Stimulated activated CD4-positive, alpha-beta T cell treated with anti-CD3 and anti-CD28 coated beads, Interleukin-1b, Interleukin-23, amount 100 ng/mL, for 1 hour (primary cell): ENCODE measurements at places on chromosomes 3 and 15.

DNA sequence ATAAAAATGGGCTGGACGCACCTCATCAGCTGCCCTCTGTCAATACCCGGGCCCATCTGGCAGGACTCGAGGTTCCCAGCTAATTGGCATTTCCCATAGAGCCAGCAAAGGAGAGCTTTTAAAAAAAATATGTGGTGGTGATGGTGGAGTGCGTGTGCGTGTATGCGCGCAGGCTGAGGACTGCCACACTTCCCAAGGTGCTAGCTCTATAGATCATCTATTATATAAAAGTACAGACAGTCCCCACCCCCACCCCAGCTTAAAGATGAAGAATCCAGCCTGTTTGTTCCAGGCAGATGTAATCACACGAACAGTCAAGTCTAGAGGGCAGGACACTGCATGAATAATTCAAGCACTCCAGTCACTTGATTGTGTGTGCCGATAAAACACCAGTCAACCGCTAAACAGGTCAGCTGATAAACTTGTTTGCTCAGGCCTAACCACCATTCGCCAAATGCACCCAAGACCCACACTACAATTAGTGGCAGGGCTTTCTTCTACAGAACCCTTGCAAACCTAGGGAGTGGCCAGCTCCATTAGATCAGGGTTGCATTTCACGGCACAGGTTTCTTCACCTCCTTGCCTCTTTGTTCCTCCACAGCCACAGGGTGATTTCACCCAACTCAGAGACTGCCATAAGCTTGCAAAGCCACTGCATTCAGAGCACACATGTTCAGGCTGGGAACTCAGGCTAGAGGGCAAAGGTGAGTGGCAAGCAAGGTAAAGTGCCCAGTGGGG, 5.8 kb downstream of the TLE3 start:
- DNase-seq: no peak

DNA sequence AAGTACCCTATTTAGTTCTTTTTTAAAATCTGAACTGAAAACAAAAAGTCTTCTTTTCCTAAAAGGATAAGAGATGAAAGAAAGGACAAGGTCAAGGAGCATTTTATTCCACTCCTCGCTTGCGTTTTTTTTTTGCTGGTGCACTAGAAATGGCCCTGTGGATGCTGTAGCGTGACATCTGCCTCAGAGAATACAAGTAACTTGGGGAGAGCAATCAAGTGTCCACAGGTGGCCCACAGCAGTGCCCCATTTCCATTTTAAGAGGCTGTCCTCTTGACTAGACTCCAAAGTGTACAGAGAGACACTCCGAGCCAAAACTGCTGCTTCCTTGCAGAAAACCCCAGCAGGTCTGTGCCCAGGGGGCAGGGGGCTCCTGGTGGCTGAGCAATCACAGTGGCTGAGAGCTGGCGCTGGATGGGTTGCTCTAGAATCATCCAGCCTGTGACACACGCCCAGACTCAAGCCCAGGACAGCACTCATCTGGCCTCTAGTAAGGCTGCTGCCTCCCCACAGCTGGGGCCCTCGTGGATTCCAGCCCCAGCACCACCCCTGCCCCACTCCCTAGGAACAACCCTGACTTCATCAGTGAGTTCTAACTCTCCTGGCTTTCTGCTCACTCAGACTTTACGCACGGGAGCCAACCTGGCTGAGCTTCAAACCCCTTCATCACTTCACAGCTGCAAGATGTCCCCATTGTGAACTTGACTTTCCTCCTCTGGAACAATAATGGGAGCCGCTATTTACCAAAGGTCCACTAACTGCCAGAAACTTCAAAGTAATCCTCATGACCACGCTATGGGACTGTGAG, 71.1 kb upstream of the SPATA12 start:
- DNase-seq: no peak

DNA sequence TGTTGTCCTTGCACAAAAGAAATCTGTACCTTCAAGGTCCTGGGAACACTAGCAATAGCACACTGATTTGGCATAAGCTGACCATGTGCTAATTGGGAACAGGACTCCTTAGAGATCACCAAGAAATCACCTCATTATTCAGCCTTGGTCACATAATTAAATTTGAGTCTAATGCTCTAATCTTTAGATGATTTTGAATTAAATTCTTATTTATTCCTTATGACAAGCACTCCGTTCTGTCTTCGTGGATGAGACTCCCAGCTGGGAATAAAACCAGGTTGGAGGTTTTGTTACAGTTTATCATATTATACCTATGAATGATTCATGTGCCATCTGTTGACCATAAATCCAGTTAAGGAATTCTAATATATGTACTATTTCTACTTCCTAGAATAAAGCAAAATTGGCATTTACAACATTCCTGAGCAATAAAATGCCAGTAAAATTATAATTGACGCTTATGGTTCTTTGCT, 162.2 kb downstream of the MYRIP start:
- no peak for DNase-seq

GRCh38 chr3:170221924-170222646, at the start of gene PRKCI:
TSS of gene PRKCI (plus strand) at chr3:170222424. CDS start at chr3:170222670, 246 bp downstream.
- DNase-seq: peak; percentile 75

GRCh38 chr3:43854916-43855315, 164.2 kb downstream of the ABHD5 start:
- DNase-seq: no peak

DNA sequence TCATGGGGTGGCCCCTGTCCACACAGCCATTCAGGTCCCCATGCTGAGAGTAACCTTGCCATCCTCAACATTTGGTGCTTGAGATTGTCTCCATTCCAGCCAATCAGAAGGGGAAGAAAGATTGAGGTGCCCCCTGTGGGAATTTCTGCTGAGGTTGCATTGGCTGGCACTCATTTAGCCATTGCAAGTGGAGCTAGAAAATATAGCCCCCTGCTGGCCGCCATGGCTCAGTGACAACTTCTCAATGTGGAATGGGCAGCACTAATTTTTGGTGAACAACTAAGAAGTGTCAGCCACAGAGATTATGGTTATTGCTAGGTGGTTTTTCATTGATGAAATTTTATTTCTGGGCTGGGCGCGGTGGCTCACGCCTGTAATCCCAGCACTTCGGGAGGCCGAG, 22.0 kb downstream of the COL6A6 start:
- no peak for DNase-seq

DNA sequence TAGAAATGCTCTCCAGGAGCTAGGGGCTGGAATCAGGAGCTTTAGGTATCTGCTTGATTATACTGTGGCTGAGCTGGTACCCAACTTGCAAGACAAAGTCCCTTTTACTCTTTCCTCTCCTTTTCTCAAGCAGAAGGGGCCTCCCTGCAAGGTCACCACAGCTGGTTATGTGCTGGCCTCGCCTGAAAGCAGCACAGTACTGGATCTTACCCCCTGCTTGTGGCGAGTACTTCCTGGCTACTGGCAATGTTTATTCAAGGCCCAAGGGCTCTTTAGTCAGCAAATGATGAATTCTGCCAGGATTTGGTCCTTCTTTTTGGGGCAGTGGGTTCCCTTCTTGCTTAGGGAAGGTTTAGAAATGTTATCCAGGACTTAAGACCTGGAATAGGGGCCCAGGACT, 234.6 kb downstream of the RAP2B start:
- no peak for DNase-seq

GRCh38 chr3:143358793-143359491, 239.4 kb downstream of the CHST2 start:
- DNase-seq: no peak

DNA sequence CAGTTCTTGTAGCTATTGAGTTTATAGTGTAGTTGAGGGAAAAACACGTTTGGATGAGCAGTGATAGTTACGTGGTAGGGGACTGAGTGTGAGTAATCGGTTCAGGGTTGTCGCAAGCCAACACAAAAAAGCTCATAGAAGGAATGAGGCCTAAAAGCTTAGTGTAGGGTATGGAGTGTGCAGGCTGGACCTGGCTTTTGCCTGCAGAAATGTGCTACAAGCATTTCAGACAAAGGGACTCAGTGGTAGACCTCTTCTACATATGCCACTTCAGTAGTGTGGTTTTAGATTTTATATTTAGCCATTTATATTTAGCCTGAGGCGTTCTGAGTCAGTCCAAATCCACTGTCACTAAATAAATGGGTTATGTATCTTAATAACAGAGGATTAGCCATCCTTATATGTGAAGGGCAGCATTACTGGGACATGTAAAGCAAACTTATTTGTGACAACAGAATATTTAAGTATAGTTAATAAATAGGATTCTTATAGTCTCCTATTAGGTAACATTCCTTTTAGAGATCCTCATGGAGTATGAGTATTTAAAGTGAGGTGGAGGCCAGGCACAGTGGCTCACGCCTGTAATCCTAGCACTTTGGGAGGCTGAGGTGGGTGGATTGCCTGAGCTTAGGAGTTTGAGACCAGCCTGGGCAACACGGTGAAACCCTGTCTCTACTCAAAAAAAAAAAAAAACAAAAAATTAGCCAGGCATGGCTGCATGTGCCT, 21.8 kb downstream of the ATP2C1 start:
- DNase-seq: no peak

DNA sequence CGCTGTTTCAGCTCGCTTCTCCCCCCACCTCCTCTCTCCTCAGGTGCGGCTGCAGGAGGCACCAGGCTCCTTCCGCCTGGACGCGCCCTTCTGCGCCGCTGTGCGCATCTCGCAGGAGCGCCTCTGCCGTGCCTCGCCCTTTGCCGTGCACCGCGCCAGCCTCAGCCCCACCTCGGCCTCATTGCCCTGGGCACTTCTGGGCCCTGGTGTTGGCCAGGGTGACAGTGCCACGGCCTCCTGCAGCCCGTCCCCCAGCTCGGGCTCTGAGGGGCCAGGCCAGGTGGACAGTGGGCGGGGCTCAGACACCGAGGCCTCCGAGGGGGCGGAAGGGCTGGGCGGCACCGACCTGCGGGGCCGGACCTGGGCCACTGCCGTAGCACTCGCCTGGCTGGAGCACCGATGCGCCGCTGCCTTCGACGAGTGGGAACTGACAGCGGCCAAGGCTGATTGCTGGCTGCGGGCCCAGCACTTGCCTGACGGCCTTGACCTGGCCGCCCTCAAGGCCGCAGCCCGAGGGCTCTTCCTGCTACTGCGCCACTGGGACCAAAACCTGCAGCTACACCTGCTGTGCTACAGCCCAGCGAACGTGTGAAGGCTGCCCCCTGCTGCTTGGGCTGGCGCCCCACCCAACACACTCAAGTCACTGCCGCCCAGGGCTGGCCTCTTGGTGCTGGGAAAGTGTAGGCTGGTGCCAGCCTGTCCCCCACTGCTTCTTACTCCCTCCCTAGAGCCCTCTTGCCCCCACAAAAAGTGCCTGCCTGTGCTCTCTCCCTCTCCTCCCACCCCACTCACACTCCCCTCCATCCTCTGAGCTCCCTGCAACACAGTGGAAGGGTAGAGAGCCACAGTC, 7.1 kb downstream of the ALG3 start:
- DNase-seq: no peak

- DNase-seq: no peak
These were observed 115.8 kb downstream of the PLCH1 start for GRCh38 chr3:155629056-155629455.

- no peak for DNase-seq
These were observed 97.3 kb upstream of the ARHGEF3 start for GRCh38 chr3:56899078-56899477.

DNA sequence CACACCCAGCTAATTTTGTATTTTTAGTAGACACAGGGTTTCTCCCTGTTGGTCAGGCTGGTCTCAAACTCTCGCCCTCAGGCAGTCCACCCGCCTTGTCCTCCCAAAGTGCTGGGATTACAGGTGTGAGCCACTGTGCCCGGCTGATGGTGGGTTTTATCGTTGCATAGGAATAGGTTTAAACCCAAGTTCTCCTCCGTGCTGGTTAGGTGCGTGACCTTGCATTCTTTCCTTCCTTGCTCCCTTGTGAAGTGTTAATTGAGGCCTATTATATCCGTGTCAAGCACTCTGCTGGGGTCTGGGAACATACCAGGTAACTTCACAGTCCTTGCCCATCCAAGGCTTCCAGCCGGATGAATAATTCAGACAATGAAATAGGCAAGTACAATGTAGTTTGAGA, 19.3 kb upstream of the ETV5 start:
- DNase-seq: no peak

GRCh38 chr15:73957785-73958184, 31.5 kb downstream of the LOXL1 start:
- no peak for DNase-seq

- DNase-seq: no peak
These were observed 149.2 kb upstream of the SLCO3A1 start for GRCh38 chr15:91704343-91704742.
